ENCODE measurements at places on chromosomes 2 and 18.

DNA sequence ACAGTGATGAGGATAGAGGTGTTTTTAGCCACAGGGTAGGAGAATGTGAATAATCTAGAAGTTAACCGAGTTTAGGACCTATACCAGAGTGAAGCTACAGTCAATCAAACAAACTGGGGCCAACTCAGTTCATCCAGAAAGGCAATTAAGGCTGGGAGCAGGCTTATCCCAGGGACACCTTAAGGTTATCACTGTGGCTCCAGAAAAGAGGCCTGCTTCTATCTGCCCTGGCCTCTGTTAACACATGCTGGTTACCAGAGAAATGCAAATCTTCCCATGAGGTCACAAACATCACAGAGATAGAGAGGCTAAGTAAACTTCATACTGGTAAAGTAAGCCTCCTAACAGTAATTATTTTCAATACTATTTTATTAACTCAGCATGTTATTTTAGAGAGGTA, 93.2 kb upstream of the GRB14 start:
- no peak for DNase-seq

GRCh38 chr2:118257696-118258095, 169.4 kb downstream of the INSIG2 start:
- DNase-seq = no peak

DNA sequence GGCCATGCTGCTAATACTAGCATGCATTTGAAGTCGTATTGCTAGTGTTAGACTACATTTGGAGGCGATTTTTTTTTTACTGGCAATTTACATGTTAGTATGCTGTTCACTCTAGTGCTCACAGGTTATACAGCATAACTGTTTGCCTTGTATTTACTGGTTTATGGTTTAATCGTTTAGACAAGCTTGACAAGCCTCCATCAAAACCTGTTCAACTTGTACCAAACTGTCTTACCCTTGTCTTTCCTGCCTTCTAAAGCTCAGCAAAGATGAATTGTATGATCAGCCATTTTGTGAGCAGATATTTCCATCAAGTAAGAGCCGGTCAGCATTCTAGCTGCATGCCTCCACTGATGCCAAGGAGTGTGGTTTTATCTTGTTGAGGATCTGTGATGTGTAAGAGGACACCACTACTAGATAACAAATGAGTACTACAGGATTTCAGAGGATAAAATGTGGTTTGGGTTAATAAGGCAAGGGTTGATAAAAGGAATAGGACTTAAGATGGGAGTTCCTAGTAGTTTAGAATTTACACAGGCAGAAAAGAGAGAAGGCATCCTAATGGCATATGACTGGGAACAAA, 68.4 kb upstream of the ITM2C start:
- DNase-seq = no peak

DNA sequence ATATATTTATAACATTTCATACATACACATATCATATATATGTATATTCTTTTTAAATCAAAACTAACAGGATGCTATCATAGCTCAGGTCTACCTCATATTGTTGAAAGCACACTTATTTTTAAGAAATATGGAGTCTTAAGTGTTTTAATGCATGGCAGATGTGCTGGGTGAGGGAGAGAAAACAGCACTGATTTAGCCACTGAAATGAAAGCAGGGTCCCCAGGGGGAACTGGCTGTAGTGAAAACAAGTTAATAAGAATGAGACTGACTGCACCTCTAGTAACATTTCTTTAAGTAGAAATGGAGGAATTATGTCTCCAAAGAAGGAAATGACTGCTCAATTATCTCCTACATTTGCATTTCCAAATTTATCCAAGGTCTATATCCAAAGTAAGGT, 857.8 kb downstream of the DCDC2C start:
- no peak for DNase-seq

DNA sequence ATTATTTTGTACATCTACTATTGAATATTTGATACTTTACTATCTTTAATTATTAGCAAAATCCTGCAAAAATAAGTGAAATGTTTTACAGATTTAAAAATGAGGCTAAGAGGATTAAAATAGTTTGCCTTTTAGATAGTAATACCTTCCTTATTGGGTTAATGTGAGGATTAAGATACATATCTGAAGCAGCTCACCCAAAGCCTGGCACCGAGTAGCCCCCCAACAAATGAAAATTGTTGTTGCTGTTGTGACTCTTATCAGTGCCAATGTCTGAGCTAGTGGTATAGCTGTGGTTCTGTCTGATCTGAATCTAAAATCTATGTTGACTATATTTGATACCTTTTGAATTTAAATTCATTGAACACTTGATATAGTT, 34.6 kb downstream of the GULP1 start:
- DNase-seq = no peak

GRCh38 chr2:156748221-156748620, 312.0 kb downstream of the GPD2 start:
- no peak for DNase-seq

DNA sequence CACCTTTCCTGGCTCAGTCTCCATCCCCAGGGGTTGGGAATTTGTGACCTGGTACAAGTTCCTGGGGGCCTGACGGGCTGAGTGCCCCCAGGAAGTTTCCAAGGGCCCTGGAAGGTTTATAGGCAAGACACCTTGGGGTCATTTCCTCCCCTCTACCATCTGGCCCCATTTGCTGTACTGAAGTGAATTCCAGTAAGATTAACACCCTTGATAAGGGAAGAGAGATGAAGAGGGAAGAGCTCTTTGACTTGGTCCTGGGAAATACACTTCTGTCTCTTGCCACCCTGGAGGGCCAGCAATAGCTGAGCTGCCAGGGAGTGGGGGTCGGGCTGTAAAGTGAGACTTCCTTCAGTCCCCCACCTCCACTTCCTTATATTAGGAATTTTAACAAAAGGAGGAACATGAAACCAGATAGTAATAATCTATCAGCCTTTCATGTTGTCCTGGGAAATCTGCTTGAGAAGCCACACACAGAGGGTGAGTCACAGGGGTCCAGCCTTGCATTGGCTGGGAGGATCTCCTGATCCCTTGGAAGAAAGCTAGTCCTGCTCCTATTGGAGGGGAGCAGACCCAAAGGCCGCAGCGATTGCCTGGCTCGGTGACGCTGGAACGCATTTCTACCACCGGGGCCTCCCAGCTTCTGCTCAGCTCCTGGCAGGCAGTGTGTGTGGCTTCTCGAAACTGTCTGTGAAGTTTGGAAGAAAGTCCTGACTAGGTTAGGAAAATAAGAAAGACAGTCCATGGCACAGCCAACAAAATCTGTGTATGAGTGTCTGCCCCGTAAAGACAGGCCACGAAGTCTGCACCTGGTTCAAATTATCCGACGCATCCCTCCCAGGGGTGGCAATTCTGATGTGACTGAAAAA, 87.3 kb downstream of the ACAA2 start:
- no peak for DNase-seq

DNA sequence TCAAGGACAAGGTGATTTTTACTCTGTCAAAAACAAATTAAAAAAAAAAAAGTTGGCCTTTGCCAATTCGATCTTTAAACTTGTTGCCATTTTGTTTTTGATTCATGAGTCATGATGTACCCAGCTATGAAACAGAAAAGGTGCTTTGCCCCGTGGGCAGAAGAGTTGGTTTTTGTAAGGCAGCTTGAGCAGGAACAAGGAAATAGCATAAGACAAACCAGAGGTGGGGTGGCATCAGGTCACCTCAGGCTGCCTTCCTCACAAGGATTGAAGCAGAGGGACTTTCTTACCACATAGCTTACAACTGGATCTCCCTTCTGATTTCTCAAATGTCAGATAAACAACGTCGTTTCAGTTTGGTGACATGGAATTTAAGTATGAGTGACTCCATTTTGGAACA, 123.8 kb downstream of the ARL4C start:
- DNase-seq = no peak
